Heart right ventricle (tissue), 16 donors: ENCODE measurements at places on chromosomes 3 and 15. TPM values are rescaled to one million over a fixed set of nuclear protein-coding genes. Genes with fewer than 3 reads are reported as not detected.

DNA sequence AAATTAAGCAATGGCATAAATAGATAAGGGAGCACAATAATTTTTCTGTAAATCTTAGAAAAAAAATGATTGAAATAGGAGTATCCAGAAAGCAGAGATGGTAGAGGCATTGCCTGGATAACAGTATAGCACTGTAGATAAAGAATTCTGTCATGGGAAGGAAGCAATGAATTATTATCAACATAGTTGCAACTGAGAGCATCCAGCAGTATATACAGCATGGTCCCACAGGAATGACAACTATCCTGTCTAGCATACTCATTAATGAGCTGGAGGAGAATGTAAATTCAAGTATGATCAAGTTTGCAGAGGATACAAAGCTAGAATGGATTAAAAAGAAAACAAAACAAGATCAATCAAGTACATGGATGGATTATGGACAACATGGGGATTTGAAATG, 90.8 kb downstream of the DPH6 start:
- no peak for DNase-seq

- no peak for DNase-seq
These were observed 82.1 kb downstream of the GTF2E1 start for GRCh38 chr3:120824613-120825012.

PRSS50 gene
- total RNA-seq: 0.28 TPM

CLEC3B gene
- 48.6 TPM for total RNA-seq

DNA sequence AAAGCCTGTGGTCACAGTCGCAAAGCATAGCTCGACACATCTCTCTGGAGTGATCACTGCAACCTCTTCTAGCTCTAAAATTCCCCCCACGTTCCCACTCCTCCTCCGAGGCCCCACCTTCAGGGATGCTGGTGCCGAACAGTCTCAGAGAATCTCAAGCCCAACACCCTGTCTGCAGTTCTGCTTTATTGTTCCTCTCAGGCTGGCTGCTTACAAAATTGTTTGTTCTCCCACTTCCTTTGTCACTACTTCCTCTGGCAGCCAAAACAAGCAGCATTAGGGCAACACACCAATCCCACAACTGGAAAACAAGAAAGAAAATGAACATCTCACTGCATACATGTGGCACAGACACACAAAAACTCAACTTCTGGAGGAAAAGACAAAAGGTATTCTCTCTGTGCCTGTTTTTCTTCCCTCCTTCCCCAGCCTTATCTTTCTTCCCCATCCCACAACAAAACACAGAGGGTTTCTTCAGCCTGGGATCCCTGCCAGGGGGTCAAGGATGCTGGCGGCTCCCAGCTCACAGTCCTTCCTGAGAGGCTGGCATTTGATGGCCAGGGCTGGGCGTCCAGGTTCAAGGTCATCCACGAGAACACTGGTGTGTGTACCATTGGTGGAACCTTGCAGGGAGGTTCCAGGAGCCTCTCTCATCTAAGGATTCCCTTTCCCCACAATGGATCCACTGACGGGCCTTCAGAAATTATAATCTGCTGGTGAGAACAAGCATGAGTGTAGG, 108.4 kb downstream of the TMCO5A start:
- no peak for DNase-seq

GRCh38 chr3:151999936-152000335, 126.5 kb downstream of the SUCNR1 start:
- DNase-seq: no peak

DNA sequence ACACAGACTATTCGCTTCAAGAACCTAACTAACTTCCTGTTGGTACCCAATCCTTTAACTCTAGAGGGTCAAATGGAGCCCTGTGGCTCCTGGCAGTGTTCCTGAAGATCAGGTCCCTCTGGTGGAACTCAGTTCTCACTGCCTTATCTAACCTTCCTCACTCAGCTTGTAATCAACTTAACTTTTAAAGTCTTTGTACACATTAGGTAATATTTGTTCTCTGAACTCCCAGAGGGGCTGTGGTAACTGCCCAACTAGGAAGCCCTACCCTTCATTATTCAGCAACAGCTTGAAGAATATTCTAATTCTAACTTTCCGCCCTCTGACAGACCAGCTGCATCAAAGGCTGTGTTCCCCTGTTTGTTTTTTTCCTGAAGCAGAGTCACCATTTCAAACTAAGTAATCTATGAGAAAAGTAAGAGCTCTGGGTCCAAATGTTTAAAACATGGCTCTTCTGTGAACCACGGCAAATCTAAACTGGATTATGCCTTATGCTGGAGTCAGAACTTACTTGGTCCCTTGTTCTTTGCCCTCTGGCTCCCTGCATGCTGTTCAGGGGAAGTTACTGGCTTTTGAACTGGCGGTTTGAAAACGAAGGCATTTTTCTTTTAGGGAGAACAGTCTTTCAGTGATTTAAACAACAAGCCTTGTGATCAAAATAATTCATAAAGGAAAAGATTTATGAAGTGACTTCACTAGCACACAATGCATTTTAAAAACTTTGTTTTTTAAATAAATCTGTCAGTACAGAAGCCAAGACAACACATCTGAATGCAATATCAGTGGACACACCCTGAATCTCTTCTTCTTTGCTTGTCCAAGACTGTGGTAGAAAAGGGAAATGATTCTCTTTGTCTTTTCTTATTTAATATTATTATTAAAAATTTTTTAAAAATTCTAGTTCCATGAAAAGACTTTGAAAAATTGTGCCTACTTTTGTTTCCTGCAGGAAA, 365.6 kb downstream of the TIGIT start:
- DNase-seq: peak; percentile 28

COL6A6 gene
- total RNA-seq: 1.1 TPM

DNA sequence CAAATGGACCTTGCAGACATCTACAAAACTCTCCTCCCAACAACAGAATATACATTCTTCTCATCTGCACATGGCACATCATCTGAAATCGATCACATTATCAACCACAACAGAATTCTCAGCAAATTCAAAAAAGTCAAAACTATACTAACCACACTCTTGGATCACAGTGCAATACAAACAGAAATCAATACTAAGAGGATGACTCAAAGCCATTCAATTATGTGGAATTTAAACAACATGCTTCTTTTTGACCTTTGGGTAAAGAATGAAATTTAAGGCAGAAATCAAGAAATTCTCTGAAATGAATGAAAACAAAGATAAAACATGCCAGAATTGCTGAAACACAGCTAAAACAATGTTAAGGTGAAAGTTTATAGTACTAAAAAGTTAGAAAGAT, 358.1 kb downstream of the NSUN3 start:
- DNase-seq: no peak

GRCh38 chr3:45163481-45163880, 17.3 kb upstream of the CDCP1 start:
- no peak for DNase-seq

DNA sequence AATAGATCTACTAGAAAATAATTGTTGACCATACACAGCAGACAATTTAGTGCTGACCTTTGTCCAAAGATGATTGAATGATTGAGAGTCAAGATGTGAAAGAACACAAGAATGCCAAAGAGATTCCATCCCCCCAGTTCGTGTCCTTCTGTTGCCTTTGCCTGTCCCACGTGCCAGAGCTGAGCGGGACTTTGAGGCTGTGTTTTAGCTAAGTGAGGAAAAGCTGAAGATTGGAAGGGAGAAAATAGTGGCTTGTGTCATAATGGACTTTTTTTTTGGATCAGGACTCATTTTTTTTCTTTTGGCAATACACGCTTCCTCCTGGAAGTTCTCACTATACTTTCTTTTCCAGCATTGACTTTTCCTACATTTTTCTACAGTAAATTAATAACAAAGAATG, 206.6 kb upstream of the MDFIC2 start:
- DNase-seq: no peak

TMIE gene
- total RNA-seq: 0.55 TPM

DNA sequence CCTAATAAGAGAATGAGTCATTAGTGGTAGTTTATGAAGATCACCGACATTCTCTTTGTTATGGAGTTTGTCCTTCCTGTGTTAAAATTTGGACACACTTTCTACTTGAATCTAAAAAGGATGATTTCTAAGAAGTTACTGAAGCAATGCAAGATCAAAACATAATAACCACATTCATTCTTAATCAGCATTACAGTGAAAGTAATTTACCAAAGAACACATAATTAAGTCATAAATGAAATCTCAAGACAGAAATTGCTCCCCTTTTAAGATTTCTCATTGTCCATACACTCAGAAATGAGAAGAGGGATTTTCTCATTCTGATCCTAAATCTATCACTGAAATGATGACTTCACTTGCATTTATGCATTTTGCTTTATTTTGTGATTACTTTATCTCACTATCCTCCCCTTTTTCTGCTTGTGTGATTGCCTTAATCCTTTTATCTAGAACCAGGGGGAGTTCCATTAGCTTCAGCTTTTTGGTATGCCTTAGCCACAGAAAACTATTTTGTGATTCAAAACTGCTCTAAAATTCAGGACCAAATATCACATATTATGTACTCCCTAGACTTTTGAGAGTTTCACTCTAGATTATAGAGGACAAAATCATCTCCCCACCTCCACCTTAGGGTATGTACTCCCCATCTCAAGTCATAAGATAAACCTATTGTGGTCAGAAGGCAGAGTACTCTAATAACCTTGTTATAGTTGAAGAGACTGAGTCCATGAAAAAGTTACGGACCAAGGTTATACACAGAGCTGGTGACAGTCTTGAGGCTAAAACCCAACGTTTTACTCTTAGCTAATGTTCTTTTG, 817.6 kb upstream of the CFAP20DC start:
- DNase-seq: no peak

GRCh38 chr3:67998281-67998680, 343.9 kb upstream of the SUCLG2 start:
- DNase-seq: no peak

- DNase-seq: no peak
These were observed 37.4 kb downstream of the GHSR start for GRCh38 chr3:172410702-172411477.

DPPA2 gene
- not detected for total RNA-seq

GRCh38 chr3:105613120-105613519, 246.4 kb downstream of the ALCAM start:
- no peak for DNase-seq

SLC35G2 gene
- 2.7 TPM for total RNA-seq

GPR156 gene
- not detected for total RNA-seq

DNA sequence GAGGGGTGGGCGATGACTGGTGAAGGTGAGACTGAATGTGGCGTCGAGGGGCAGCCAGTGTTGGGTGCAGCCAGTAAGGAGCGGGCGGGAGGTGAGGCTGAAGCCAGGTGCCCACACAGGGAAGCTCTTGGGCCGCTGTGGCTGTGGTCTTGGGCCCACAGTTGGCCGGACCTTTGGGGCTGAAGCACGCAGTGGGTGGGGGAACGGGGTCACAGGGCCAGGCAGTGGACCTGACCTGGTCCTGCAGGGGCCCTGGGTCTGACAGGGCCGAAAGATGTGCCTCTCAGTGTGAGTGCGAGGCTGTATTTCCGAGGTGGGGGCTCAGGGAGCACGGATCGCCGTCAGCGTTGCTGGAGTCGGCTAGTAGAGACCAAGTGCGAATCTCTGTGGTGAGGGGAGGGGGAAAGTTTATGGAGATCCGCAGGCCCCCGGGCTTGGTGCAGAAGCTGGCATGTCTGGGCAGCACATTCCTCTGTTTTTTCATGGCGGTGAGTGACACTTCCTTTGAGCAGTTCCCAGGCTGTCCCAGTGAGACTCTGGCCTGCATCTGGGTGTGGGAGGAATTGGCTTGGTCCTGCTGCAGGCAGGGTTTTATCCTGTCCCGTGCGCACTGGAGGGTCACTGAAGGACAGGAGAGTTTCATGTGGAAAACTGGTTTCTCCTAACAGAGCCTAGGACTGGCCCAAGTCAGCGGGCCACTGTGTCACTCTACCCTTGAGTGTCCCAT, 100.8 kb downstream of the TMEM266 start:
- DNase-seq: no peak

DNA sequence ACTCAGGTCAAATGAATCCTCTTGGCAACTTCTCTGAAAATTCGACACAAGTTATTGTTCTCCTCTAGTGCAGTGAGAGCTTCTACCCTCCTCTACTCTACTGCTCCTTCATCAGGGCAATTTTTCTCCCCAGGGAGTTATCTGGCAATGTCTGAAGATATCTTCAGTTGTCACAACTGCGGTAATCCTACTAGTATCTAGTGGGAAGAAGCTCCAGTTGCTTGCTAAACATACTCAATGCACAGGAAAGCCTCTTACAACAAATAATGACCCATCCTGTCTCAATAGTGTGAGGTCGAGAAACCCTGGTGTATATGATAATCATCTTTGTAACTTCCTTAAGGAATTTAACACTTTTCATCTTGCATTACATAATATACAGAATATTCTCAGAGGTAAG, 1147.6 kb downstream of the IGSF11 start:
- no peak for DNase-seq

GRCh38 chr15:70488002-70488605, 275.3 kb downstream of the UACA start:
- peak; percentile 69 for DNase-seq

DPPA4 gene
- total RNA-seq: not detected

GRCh38 chr3:63910891-63911290, 1.3 kb downstream of the SCAANT1 start:
- no peak for DNase-seq

DNA sequence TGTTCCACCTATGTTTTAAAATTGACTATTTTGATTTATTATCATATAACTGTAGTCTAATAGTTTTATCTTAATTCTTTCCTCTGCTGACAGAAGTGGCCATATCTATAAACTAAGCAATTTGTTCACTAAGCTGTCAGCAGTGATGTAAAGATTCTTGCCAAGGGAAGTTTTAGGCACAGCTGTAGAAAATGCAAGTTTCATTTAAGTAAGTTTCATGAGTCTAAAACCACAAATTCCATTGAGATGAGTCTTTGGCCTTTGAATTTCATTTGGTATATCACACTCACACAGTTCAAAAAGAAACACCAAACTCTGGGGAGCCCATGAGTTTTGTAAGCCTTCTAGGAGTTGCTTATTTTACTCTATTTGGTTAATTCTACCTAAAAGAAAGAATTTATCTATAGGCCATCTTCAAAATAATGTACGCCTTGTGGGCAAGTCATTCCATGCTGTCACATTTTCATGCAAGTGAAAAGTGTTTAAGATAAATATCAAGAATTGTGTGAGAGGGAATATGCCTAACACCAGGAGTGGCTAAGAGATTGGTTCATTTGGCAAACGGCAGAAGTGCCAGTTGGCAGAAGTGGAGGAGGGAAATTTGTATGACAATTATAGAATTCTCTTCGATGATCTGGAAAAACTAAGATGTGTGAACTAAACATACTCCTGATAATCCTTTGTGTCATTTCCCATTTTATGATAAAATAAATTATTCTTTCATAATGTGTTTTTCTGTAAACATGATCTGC, 292.9 kb downstream of the ZIC4 start:
- DNase-seq: no peak

DNA sequence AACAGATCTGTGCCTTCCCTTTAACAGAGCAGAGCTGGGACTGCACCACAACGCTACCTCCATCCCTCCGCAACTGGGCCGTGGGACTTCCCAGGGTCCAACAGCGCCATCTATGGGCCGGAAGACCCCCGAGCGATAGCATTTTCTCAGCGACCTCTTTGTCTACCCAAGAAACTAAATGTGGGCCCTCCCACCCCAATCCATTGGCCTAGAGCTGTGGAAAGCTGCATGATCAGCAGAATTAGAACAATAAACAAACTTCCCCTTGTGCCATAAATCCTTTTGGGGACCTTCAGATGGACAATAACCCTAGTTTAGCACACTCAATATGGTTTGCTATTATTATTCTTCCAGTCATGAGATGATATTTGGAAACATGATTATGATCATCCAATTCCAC, 74.8 kb upstream of the NTRK3 start:
- peak; percentile 17 for DNase-seq

C2CD4B gene
- 2.4 TPM for total RNA-seq

LRRC31 gene
- total RNA-seq: not detected
